ENCODE measurements at places on chromosomes 4 and X.
A peak's percentile ranks its signal among the peaks of the same experiment; 100 is the strongest.

GRCh38 chr4:33316033-33316432, 2595.9 kb downstream of the PCDH7 start:
- no peak for DNase-seq

GRCh38 chr4:7892212-7893019, 47.2 kb downstream of the AFAP1 start:
- DNase-seq: no peak

DNA sequence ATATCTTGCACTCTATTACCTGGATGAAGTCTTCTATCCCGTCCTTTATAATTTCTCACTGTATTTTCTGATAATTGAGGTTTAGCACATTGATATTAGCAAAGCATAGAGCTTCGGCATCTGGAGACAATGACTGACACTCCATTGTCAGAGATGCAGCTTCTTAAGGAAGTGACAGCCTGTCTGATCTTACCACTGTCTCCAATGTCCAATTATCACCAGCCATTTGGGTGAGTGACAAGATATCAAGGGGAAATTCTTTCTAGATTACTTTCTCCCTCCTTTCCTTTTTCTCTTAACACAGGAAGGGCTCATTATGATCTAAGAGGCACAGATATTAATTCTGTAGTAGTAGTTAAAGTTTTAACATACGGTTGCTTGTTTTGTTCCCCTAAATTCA, 86.4 kb downstream of the LDB2 start:
- DNase-seq: no peak

DNA sequence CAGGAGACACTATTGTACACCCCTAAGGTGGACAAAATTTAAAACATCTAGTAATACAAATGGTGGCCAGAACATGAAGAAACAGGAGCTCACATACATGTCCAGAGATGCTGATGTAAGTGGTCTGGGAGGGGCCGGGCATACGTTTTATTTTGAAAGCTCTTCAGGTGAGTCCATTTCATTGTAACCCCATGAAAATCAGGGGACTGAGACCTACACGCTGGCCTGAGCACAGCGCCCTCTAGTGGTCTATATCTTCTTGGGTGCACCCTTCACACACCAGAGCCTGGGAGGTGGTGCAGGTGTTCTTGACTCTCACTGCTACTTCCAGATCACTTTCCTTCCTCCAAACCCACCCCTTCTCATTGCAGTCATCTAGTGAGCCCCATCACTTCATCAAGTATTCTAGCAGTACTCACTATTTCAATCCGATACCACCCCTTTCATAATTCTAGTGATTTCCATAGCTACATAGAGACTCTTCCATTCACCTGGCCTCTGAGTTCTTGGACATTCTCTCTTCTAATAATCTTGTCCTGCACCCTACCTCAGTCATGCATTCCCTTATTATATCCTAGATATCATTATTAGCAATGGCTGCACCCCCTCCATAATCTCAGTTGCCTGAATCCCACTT, 4.3 kb upstream of the TLR6 start:
- DNase-seq: peak; percentile 40

DNA sequence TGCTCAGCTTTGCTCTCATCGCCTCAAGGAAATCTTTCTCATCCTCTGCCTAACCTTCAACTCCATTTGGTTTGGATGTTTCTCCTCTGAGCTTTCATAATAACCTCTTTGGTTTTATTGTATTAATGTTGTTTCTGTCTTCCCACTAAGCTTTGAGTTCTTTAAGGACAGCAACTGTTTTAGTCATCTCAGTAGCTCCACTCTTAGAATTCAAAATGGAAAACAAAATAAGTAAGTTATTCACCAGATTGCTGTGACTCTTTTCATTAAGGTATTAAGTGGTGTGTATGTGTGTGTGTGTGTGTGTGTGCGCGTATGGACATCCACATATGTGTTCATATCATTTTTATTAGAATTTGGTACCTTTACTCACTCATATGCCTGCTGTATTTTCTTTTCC, 279.2 kb upstream of the BOD1L1 start:
- DNase-seq: no peak

- no peak for DNase-seq
Measured at GRCh38 chr4:79882806-79883205, 190.2 kb downstream of the ANTXR2 start.

DNA sequence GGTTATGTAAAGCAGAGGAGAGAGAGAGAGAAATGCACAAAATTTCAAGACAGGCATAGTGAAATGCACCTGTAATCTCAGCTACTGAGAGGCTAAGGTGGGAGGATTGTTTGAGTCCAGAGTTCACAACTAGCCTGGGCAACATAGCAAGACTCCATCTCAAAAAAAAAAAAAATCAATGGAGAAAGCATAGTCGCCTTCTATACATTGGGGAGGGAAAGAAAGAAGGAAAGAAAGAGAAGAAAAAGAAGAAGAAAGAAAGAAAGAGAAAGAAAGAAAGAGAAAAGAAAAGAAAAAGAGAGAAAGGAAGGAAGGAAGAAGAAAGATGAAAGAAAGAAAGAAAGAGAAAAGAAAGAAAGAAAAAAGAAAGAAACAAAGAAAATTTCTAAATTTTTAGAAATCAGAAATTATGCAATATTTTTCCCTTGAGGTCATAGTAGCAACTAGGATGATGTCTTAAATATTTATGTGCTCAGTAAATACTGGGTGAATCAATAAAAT, 53.4 kb downstream of the DKK2 start:
- no peak for DNase-seq

DNA sequence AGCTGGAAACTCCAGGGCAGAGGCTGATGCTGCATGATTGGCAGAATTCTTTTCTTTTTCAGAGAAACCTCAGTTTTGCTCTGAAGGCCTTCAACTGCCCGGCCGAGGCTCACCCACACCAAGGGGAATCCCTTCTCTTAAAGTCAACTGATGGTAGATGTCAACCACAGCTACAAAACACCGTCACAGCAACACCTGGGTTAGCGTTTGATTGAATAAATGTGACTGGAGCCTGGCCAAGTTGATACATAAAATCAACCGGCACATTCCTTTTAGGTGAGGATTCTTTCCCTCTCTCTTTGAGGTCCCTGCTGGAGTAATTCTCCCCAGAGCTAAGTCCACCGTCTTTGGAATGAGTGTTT, 15.2 kb upstream of the KIAA0232 start:
- no peak for DNase-seq

GRCh38 chr4:166252487-166253402, 379.7 kb downstream of the TLL1 start:
- DNase-seq: no peak

DNA sequence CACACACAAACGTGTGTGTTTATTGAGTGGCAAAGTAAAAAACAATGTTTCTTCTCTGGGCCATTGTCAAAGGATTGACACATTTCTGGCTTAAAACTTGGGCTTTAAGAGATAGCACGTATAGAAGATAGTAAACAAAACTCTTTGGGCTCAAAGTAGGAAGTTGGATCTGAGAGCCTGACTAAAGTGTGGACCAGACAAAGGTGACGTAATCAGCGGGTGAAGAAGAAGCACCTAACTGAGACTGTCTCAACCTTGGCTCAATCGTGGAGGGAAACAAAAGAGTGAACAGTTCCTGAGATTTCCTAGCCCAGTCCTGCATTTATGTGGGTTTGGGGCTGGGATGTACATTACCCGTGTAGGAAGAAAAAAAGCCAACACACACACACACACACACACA, 13.7 kb downstream of the PFKFB1 start:
- no peak for DNase-seq

DNA sequence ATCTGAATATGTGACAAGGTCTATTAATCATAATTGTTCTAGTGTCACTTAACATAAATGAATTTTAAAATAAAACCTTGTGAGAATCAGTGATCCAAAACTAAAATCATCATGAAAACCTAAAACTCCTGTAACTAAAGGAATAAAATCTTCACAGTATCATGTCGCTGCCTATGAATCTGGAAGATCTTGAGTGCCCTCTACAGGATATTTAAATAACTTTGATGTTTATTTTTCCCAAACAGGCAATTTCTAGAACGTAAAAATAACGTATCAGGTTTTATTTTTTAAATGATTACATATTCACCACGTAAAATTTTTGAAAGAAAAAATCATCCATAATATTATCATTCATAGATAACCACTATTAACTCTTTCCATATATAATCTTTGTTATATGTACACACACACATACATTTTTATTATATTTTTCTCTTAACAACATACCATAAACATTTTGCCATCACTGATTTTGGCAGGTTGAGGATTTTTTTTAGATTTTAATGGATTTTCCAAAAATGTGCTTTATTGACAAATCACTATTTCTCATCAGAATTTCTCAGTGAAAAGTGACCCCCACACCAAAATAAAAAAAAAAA, 79.6 kb downstream of the COMMD8 start:
- DNase-seq: no peak

DNA sequence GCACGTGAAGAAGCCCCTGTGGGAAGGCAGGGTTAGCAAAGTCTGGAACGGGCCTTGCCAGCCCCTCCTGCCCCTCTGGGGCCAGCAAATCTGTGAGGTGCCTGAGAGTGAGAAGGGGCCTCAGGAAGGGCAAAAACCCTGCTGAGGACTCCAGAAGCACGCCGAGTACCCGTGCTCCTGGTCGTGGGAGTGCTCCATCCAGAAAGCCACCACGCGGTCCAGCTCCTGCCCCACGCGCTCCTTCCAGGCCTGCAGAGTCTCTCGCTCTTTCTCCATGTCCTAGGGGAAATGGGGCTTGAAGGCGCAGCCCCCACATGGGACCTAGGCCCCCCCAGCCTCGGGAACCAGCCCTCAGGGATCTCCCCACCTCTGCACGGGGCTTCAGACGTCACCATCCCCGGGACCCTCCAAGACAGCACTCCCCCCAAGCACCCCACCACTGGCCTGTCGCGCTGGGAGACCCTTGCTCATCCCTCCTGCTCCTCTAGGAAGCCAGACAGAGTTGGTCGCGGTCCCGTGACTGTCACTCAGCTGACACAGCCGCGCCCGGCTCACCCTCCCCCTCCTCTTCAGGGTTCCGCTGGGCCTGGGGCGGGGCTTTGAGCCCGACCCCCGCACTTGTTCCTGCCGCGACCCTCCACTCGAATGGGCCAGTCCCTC, at the start of gene RENBP:
Gene RENBP, minus strand, starts transcription at position 504 of the 660 bp plus-strand sequence. Its CDS starts 33 bp downstream, at position 471.
- peak; percentile 54 for DNase-seq

DNA sequence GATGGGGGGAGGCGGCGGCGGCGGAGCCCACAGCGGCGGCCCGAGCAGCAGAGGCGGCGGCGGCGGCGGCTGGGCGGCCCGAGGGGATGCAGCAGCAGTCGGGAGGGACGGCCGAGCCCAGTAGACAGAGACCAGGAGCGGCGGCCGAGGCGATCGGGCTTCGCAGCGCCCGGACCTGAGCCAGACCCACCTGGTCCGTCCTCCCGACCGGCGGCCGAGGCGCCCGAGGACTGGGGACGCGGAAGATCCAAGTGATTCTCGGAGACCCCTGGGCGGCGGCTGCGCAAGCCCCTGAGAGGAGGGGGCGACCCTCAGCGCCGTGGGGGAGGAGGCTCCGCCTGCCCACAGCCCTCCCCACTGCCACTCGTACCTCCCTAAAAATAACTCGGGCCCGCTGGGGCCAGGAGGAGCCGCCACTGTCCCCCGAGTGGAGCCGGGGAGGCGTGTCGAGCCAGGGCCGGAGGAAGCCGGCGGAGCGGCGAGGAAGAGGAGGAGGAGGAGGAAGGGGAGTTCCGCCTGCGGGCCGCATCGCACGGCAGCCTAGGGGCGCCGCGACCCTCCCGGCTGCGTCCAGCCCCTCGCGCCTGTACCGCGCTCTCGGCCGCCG, 608 bp downstream of the RAPGEF2 start:
- peak; percentile 65 for DNase-seq

- DNase-seq: no peak
Measured at GRCh38 chrX:119686087-119686691, 6.8 kb downstream of the SEPTIN6 start.

DNA sequence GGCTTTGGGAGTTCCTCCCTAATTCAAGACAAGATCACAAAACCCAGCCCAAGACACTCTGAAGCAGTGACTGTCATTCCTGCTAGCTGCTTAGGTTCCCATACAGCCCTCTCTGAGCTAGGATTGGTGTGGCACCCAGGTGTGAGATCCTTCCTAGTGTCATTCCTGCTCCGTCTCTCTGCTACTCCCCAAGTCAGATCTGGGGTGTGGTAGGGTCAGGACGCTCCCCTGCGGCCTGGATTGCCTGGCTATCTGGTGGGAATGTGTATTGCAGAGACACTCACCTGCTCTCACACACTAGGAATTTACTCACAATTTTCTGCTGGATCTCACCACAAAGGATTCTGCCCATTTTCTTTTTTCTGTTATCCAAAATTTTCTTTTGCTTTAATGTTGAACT, 560.8 kb upstream of the ATOH1 start:
- DNase-seq: no peak

GRCh38 chrX:150575419-150575814, 7.0 kb downstream of the MTM1 start:
- DNase-seq: no peak

DNA sequence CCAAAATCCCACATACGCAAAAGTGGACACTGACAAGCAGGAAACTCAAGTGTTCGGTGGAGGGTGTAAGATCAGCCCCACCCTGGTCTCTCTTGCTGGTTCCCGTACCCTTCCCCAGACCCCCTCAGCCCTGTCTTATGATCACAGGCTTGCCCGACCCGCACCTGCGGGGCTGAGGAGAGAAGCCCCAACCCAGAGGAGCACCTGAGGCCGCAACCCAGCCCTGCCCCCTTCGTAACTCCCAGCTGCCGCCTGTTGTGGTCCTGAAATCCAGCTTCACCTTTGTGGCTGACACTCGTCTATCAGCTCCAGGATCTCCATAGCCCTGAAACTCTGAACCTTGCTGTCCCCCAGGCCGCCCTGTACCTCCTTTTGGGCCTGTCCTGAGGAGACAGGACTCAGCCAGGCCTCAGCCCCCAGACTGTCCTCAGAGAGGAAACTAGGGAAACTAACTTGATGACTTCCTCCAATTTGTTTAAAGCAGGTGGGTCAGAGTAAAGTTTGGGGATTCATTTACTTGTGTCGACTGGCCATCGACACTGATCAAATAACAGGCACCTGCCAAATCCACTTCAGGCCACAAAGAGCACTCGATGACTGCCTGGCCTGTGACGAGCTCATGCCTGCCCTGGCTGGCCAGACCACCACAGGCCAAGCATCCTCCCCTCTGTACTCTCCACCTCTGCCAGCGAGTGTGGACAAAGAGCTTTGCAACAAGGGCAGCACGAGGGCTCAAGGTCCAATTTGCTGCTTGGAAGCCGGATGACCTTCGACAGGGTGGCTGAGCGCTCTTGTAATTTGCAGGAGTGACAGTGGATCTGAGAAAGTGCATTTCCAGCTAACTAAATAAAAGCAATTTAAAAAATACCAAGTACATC, 19.3 kb downstream of the DCTD start:
- DNase-seq: peak; percentile 96

- DNase-seq: peak; percentile 47
Measured at GRCh38 chr4:28686618-28687017, 1826.0 kb downstream of the STIM2 start.
